Stimulated activated CD8-positive, alpha-beta memory T cell treated with anti-CD3 and anti-CD28 coated beads, Interleukin-4, amount 100 ng/mL, for 4 hours (primary cell): ENCODE measurements at places on chromosomes 5 and 9.

- DNase-seq, result no peak
These were observed 173.1 kb downstream of the AOPEP start for GRCh38 chr9:94899464-94900221.

DNA sequence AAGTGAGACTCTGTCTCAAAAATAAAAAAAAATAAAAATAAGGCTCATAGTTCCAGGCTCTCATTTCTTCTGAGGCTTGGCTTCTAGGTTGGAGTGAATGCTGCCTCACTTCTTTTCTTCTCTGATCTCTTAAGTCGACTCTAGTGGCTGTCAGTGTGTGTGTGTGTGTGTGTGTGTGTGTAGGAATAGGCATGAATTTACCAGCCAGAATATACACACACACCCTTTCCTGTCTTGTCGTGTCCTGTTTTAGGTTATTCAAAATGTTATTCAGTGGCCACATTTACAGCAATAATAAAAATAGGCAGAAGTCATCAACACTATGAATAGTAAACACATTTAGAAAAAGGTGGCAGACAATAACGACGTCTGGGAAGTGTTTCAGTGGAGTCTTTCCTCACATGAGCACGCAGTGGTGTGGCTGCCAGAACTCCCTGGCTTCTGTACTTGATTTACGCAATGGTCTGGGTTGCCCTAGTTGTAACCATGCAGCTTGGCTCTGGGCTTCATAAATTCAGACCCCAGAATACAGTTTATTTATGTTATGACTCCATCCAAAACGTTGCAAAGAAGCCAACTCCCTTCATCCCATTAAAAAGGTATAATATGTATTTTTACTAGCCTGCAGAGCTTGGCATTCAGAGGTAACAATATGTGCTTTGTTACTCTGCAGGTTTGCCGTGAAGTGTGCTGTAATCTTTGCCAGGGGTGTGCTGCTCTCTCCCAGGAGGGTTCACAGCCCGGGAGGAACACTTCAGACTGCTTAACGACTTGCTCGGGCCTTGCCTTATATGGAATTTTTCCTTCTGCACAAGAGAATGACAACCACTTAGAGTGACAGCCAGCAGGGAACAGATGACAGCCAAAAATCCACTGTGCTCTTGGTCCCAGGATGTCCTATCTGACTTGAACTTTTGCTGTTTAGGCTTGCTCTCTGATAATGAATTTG is 34.4 kb upstream of the PALM2AKAP2 start:
- no peak for DNase-seq

- no peak for DNase-seq
These were observed 24.1 kb upstream of the SLC25A48 start for GRCh38 chr5:135810188-135810943.

DNA sequence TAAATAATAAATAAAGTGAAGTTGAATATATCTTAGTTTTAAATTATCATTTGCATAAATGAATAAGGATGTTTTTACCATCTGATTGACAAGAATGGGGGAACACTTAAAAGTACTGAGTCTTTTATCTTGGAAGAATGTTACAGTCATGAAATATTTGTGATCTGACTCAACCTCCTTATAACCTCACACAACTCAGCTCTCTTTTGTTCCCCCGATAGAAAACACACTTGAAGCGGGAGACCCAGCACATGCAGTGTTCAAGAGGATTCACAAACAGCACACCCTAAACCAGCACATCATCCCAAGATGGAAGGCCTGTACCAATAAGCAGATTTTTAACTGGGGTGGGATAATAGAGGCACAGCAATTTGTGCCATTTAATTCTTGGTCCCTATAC is 15.5 kb downstream of the BAAT start:
- DNase-seq, result no peak
